ENCODE measurements at places on chromosomes 16 and 17.

- no peak for DNase-seq
Measured at GRCh38 chr16:81185416-81185815, 53.1 kb upstream of the BCO1 start.

- no peak for DNase-seq
Measured at GRCh38 chr16:68732042-68732680, 4.9 kb upstream of the CDH1 start.

- DNase-seq, result no peak
Measured at GRCh38 chr16:8919089-8919933, 37.2 kb downstream of the LITAFD start.

DNA sequence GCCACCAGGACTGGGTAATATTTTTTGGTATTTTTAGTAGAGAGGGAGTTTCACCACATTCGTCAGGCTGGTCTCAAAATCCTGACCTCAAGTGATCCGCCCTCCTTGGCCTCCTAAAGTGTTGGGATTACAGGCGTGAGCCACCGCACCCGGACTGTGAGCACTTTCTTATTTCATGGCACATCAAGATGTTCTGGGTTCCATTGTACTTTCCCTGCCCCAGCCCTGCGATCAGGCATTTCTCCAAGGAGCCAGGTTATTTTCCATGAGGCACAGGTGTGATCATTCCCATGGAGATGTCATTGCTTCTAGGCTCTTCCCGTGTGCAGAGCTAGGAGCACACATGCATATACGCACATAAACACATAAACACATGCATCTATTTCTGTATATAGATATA lies 2.6 kb upstream of the ANKRD40CL start:
- no peak for DNase-seq

GRCh38 chr17:54177606-54178308 lies 355.0 kb downstream of the KIF2B start:
- DNase-seq, result no peak

GRCh38 chr17:44988044-44988942 lies 20.2 kb upstream of the C1QL1 start:
- DNase-seq, result no peak

Measured in common myeloid progenitor, CD34-positive (primary cell).